ENCODE measurements at places on chromosomes 3 and 15.

DNA sequence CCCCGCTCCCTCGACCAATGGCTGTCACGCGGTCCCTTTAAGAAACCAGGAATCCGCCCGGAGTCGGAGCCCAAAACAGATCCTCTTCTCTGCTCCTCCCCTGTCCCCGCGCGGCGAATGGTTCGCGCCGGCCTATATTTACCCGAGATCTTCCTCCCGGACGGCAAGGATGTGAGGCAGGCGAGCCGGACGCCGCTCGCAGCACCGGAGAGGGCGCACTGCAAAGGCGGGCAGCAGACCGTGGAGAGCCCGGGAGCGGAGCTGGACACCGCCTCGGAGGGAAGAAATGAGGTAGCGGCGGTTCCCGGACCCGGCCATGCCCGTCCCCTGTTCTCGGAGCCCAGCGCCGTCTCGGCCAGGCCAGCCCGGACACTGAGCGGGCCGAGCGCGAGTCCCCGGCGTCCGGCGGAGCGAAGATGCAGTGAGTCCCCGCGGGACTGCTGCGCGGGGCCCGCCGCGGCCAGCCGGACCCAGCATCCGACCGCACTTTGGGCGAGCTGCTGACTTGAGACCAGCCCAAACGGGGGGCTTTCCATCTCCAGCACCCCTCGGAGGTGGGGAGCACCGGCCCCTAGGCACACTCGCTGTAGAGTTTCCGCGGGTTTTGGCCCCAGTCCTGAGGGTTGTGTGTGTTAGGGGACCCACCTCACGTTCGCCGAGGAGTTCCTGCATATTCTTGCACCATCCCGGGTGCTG is at the start of gene FAM43A:
Gene FAM43A, plus strand, starts transcription at position 166 of the 696 bp plus-strand sequence. CDS start 944 bp downstream, outside the sequence.
- peak; percentile 94 for DNase-seq

- no peak for DNase-seq
Measured at GRCh38 chr3:154244644-154245043, 79.6 kb downstream of the DHX36 start.

DNA sequence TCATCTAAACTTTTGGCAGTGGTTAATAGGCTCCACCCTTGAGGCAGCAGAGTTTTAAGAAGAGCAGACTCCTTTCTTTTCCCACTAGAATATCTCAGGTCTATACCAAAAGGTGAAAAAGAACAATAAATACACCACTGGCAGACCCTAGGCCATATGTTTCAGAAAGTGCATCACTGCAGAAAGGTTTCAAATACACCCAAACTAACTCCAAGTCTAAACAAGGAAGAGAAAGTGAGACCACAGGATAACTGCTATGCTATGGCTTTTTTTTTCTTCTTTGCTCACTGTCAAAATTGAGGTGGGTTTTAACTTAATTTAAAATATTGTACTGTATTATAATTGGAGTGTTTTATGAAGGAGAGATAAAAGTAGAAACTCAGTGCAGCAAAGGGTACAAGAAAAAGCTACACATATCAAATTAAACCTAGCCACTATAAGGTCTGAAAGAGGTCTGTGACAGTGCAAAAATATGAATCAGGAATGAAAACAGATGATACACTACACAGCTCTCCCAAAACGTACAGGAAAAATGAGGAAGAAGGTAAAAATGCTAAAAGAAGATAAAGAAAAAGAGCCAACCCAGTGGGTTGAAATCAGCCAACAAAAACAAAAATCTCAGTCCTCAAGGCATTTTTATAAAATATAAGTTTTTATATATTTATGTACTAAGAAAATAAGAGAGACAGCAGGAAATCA is 8.4 kb downstream of the SNX4 start:
- DNase-seq = no peak

- no peak for DNase-seq
Measured at GRCh38 chr15:34993412-34993811, 5.3 kb upstream of the ZNF770 start.

DNA sequence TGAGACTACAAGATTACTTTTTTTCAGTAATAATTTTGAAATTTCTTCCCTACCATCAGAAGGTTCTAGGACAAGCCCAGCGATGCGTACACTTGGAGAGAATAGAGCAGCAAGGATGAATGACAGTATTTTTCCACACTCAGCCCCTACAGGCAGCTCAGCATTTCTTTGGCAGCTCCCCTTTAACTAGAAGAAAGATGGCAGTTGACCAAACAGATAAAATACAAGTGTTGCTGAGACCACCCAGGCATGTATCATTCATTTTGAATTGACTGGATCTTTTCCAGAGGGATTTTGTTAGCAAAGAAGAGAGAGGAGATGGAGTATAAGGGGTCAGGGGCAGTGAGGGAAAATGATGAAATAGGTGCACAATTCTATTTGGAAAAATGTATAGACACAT is 761.3 kb downstream of the AGBL1 start:
- no peak for DNase-seq

- DNase-seq = no peak
Measured at GRCh38 chr15:69305204-69305931, 6.7 kb downstream of the PAQR5 start.

DNA sequence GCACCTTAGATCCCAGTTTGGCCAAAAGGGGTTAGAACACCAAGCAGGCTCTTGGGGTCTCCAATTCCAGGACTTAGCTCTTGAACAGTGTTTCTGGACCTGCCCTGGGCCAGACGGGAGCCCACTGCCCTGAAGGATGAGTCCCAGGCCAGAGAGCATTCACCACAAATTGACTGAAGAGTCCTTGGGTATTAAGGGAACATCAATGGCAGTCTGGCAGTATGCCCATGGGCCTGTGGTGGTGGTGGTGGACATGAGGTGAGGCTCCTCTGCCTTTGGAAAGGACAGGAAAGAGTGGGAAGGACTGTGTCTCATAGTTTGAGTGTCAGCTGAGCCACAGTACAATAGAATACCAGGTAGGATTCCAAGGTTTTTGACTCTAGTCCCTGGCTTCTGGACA is 960.0 kb downstream of the DIPK2A start:
- no peak for DNase-seq

DNA sequence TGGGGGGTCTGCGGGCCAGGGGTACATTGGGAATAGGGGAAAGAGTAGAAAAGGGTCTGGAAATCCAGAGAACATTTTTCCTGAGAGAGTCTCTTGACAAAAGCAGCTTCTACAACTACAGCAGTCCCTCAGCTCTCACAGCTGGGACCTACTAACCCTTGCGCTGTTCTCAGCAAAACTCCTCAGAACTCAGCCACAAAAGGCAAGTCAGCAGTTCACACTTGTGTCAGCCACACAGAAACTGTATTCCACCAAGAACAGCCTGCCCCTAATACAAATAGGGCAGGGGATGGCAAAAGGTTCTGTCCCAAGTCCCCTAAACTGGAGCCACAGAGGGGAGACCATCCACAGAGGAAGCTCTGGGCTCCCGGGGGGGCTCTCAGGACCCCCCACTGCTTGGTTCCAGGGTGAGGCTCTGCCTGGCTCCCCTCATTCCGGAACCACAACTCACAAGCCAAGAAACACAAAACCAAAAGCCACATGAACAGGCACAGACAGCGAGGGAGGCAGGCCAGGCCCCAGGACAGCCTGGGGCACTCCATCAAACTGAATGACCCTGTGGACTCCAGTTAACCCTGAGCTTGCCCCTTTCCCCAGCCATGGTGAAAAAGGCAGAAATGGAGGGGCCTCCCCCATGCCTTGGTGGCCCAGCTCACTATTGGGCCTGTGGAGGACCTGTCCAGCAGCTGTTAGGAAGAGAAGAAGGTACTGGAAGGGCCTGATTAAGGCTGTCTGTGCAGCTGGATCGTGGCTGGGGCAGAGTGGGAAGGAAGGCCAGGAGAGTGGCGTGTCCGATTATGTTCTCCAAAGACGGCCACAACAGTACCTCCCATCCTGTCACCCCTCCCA is 162.0 kb downstream of the CHSY1 start:
- DNase-seq = no peak

- peak; percentile 14 for DNase-seq
Measured at GRCh38 chr3:117434661-117435412, 725.3 kb downstream of the TUSC7 start.

GRCh38 chr3:908839-909238 is 184.0 kb upstream of the CNTN6 start:
- no peak for DNase-seq

GRCh38 chr3:188700918-188701317 is 470.9 kb upstream of the TPRG1 start:
- DNase-seq = no peak

GRCh38 chr3:87766721-87767120 is 292.1 kb downstream of the CGGBP1 start:
- no peak for DNase-seq

DNA sequence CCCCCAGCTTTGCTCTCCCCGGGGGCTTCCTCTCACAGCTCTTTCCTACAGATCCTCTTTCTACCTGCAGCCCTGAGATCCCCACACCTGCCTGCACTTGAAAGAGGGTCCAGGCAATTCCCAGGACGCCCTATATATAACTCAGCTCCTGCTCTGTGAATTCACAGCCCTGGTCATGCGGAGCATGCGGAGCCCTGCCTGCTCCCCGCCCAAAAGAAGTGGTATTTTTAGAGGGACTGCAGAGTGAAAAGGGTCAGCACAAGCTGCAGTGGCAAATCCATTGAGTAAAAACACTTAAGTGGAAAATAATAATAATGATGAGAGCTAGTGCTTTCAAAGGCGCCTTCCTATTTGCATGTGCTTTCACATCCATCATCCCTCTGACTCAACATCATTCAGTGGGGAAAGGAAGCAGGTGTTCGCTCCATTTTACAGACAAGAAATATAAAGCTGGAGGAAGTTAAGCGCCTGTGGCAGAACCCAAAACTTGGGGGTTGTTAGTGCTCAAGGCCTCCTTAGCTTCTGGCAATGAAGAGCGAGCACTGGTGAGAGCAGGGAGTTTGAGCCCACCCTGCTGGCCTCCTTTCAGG is 76.3 kb upstream of the LIPC start:
- no peak for DNase-seq

DNA sequence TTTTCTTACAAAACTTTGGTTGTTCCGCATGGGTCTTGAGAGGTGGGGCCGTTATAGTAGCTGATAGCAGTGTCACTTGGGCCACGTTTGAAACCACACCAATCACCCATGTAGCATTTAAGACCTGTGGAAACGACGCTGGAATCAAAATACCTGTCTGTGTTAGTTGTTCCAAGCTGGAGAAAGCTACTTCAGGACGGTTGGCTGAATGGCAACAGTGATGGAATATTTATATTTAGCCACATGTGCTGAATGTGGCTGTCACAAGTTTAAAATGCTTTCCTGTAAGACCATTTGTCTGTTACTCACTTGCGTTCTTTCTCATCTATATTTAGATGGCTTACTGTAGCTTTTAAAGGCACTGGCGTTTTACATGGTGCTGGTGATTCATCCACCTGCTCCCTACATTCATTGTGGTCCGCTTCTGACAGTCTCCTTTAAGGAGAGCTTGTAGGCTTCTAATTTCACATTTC is 1.4 kb downstream of the DNAJA4 start:
- DNase-seq = no peak

DNA sequence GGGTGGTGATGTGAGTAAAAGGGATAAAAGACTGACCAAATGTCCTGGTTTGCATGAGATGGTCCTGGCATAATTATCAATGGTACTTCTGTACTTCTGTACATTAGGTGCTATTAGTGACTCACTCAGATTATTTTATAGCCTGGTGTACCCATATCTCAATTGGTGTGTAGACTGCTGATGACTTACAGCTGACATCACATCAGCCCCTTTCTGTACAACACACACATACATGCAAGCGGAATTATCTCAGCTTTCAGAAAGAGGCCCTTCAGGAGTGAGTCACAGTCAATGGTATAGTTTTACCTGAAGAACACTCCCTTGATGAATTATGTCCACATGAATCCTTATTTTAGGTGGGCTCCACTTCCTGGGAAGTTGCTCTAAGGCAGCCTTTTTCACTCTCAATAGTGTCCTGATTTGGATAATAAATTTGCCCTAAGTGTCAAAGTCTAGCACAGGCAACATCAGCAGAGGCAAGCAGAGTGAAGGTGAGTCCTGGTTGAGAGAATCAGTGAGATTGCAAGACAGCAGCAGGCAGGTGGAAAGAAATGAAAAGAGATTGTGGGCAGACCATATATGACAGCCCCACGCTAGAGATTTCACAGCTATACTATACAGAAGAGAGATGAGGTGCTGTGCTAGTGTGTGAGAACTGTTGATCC is 137.0 kb downstream of the ZPLD1 start:
- no peak for DNase-seq

GRCh38 chr15:27250223-27250622 is 279.2 kb downstream of the GABRG3 start:
- DNase-seq = no peak

GRCh38 chr15:73249499-73249898 is 119.3 kb downstream of the HCN4 start:
- DNase-seq = no peak

GRCh38 chr3:156149876-156150275 is 29.5 kb downstream of the KCNAB1 start:
- DNase-seq = no peak

DNA sequence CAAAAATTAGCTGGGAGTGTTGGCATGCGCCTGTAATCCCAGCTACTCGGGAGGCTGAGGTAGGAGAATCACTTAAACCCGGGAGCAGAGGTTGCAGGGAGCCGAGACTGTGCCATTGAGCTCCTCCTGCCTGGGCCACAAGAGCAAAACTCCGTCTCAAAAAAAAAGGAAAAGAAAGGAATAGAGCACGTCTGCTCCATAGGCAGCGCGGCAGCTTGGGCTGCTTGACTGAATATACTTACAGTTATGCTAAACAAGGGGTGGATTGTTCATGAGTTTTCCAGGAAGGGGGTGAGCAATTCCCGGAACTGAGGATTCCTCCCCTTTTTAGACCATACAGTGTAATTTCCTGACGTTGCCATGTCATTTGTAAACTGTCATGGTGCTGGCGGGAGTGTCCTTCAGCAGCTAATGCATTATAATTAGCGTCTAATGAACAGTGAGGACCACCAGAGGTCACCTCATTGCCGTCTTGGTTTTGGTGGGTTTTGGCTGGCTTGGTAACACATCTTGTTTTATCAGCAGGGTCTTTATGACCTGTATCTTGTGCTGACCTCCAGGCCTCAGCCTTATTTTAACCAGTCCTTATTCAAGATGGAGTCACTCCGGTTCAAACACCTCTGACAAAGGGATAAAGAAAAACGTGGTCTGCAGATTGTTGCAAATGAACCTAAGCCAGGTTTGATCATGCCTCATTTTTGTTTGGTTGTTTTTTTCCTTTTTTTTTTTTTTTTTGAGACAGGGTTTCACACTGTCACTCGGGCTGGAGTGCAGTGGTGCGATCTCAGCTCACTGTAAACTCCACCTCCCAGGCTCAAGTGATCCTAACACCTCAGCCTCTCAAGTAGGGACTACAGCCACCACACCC is 24.9 kb upstream of the SENP5 start:
- no peak for DNase-seq

GRCh38 chr3:173395073-173395411 is 2.5 kb upstream of the NLGN1 start:
- no peak for DNase-seq

- DNase-seq = no peak
Measured at GRCh38 chr3:43838877-43839276, 148.1 kb downstream of the ABHD5 start.

Measured in HAP-1 (cell line).